ENCODE measurements at places on chromosomes 1 and 21. TPM values are rescaled to one million over a fixed set of nuclear protein-coding genes. Genes with fewer than 3 reads are reported as not detected.

The VCAM1 gene
- total RNA-seq: 0.10 TPM

DNA sequence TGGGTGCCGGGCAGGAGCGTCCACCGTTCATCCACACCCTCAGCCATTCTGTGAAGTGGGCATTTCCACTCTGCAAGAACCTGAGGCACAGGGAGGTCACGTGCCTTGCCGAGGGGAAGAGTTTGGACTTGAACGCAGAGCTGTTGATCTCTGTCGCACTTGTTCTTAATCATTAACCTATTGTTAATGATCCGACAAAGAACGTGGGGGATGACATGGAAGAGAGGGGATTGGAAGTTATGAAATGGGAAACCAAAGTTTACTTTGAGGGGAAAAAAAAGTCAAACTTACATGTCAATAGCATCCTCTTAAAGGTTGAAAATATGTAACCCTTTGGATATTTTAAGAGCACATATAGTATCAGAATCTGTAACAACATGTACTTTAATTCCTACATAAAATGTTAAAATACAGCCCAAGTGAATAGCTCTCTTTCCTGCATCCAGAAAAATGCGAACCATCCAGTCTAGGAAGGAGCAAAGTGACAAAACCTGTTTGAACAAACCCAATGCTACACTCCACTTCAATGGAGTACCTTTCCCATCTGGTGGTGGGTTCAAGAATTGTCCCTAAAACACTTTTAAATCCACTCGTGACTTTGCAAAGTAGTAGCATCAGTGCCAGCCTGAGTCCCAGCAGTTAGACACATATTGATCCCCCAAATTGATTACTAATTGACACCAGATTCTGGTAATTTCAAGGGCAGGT is 75.5 kb downstream of the SETD4 start:
- no peak for DNase-seq

- no peak for DNase-seq
These were observed 73.3 kb upstream of the CACNA1E start for GRCh38 chr1:181409981-181410380.

- DNase-seq: no peak
These were observed 58.3 kb downstream of the RUNX1 start for GRCh38 chr21:34990842-34991241.

The SPATA46 gene
- not detected for total RNA-seq

The IL23R gene
- total RNA-seq: not detected

The RPS8 gene
- total RNA-seq: 1,946 TPM

GRCh38 chr21:33391656-33392055 is 11.6 kb upstream of the IFNGR2 start:
- no peak for DNase-seq

The GABRD gene
- total RNA-seq: not detected

DNA sequence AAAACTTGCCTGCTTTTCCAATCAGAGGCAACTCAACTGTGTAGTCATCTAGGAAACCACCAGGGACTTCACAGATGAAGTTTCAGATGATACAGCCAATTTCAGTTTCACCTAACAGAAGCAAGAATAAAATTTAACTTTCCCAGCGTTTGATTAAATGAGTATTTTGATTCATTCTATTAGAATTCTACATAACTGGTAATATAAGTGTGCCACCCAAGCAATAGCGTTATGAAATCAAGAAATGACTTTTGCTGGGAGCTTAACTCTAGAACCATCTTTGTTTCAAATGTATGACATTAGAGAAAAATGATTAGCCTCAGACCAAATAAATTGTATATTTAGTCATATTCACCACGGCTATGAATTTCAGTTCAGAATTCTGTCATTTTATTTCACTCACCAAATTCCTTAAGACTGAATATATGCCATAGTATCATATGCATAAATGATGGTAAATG is 239.3 kb downstream of the NRIP1 start:
- no peak for DNase-seq

DNA sequence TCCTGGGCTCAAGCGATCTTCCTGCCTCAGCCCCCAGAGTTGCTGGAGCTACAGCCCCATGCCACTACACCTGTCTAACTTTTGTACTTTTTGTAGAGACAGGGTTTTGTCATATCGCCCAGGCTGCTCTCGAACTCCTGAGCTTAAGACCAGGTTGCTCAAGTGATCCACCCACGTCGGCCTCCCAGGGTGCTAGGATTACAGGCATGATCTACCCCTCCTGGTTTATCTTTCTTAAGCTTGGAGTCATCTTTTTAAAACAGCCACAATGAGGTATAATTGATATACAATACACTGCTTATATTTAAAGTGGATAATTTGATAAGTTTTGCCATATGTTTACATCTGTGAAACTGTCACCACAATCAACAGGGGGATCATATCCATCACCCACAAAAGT is 25.4 kb upstream of the WDR26 start:
- DNase-seq: no peak

GRCh38 chr1:209614906-209615305 is 31.4 kb downstream of the CAMK1G start:
- no peak for DNase-seq

DNA sequence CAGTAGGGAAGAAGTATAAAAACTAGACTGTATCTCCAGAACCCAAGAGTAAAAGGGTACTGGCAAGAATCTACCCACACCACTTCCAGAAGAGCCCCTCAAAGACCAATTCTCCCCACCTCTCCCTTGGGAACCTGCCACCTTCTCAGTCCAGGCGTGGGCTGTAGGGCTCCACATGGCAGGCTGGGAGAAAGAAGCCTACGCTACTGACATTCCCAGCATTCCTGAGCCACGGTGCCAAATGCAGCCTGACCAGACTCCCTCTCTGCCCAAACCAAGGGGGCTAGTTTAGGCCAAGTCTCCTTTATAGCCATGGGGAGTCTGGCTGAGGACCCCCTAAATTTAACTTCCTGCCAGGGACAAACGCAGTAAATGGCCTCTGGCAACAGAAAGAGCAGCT is 2.0 kb downstream of the UBE2Q1 start:
- no peak for DNase-seq

DNA sequence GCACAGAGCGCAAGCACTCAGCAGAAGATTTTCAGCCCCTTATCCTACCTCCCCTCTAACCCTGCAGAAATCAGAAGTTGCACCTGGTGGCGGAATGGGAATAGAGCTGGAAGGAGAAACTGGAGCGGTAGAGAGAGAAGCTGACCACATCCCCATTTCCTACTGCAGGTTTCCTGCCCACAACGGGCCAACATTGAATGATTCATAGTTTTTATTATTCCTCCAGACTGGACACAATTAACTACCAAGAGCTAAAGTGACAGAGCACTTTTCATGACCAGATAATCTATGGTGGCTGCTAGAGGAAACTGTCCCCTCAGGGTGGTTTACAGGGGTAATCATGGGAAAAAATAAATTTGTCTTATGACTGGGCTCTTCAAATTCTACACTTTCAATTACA is 21.3 kb upstream of the LRRC8D start:
- DNase-seq: no peak

Measured in Caki2 (cell line).